GM12878 (cell line): ENCODE measurements at places on chromosomes 5 and 9. TPM values are rescaled to one million over a fixed set of nuclear protein-coding genes. Genes with fewer than 3 reads are reported as not detected.

Gene ADGRD2
- not detected in 2 replicates for polyA plus RNA-seq

Gene GPRIN1
- 0.98 and 3.5 TPM in 2 replicates for polyA plus RNA-seq

Gene MTMR12
- polyA plus RNA-seq = 10.8 and 12.8 TPM in 2 replicates

Gene FOXD4L4
- polyA plus RNA-seq = not detected in 2 replicates
